ENCODE measurements at places on chromosomes 6 and 20.
A peak's percentile ranks its signal among the peaks of the same experiment; 100 is the strongest.

DNA sequence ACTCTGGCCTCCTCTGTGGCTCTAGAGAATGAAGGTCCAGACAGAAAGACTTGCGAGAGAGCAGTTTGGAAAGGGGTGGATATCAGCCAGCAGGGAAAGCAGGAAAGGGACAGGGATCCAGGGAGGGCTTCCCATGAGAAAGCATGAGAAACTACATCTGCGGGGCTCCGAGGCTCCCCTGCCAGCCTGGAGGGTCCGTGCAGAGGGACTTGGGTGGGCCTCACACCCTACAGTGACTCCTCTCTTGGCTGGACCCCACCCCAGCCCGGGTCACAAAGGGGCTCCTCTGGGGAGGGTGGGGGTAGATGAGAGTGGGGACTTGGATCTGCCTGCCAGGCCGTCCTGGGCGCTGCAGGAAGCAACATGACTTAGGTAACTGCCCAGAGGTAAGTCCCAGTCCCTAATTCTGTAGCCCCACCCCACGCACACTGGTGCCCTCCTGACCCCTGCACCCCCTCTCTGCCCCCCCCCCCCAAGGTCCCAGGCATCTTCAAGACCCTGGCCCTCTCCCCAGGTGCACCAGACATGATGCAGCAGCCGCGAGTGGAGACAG is at the start of gene TMEM239:
Gene TMEM239 (plus strand): TSS at position 335 of the 553 bp plus-strand sequence. CDS start 191 bp downstream, at position 526.
- no peak for DNase-seq

DNA sequence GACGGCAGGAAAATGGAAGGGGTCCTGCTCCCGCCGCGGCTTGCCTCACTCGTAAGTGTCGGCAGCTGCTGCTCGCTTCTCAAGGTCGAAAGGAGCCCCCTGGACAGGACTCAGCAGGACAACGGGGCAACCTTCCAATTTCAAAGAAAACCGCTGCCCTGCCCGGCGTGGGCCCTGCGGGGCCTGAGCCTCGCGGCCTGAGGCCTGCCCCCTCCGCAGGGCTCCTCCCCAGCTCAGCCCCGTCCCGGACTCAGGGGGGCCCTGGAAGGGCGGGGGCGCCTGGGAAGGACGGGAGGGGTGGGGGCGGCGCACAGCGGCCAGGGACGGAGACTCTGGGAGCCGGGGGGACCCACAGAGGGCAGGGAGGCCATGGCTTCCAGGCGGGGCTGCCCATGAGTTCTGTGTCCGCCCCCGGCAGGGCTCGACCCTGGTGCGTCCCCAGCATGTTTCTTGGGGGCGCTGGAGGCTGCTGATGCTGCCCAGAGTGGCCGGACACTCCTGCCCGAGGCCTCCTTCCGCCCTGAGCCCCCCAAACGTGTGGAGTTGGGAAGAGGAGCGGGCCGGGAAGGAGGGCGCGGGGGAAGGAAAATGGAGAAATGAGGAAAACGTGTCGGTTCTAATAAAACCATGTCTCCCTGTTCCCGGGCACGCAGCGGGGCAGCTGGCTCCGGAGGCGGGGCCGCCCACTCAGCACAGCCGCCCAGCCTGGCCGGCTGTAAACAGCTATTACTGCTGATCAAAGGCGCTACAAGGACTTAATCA is 114.6 kb downstream of the DLL1 start:
- DNase-seq = no peak

DNA sequence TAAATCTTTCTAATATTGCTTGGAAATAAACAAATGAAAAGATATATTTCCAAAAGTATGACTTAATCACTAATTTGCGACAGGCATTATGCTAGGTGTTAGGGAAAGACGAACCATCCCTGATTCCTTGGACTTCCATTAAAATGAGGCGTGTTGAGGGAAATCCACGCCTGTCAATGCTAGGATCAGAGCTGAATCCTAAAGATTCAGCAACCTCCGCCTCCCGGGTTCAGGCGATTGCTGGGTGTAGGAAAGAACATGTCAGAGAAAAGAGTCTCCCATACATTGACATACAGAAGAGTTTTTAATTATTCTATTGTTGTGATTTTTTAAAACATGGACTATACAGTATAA is 16.8 kb upstream of the PRSS16 start:
- no peak for DNase-seq

DNA sequence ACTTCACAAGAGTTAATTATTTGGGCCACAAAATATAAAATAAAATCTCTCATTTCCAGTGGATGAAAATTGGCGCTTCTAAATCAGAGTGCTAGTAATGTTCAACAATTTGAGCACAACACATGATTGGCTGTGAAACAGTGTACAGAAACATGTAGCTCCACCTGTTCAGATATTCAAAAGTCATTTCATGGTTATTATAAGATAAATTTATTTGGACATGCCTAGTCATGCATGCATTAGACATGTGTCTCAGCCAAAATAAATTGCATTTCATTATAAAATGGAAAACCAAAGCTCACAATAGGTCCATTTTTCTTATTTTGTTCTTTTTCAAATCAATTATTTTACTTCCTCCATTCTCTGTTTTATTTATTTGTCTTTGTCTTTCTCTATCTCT is 374.8 kb downstream of the LMBRD1 start:
- no peak for DNase-seq

GRCh38 chr6:111952274-111952673 is 79.0 kb upstream of the FYN start:
- DNase-seq = no peak

DNA sequence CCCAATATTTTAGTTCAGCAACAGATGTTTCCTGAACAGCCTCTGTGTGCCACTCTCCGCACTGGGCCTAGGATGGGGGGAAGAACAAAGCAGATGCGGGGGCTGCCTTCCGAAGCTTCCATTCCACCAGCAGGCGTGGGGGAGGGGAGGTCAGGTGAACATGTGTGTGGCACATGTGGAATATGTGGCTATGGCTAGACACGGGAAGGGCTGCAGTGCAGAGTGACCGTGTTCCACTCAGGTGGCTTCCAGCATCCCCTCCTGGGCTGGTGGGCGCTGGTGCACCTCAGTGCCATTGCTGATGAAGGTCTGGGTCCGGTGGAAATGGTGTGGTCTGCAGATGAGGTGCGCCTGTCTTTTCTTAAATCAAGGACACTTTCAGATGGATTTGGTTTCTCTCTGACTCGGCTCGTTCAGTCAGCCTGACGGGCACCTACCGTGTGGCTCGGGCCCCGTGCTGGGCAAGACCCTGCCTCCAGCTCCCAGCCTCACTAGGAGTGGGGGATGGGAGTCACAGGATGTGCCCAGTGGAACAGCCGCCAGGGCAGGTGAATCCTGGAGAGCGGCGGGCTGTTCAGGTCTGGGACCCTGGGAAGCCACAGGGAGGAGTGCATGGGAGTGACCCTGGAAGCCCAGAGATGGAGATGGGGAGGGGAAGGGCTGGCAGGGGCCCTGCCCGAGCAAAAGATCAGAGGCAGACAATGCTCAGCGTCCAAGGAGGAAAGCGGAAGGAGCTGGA is 111.0 kb downstream of the SYCP2 start:
- DNase-seq = no peak

DNA sequence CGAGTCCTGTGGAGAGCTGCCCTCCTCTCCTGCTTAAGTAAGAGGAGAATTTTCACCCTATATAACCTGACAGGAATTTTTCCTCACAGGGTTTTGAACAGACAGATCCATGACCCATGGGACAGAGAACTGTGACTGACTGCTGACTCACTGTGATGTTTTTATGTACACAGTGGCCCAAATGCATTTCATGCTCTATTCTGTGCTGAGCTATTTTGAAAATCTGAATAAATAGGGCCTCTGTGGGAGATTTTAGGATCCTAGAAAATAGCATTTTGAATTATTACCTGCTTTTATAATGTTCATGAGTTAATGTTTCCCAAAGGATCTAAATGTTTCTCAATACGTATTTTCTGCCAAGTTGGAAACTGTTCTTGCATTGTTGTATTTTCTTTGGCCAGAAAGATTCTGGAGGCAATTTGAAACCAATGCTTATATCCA is 577.4 kb downstream of the HTR1B start:
- no peak for DNase-seq

GRCh38 chr6:125910527-125910926 is 46.0 kb upstream of the HINT3 start:
- DNase-seq = no peak

GRCh38 chr6:145841668-145842067 is 27.1 kb upstream of the FBXO30 start:
- DNase-seq = no peak

- DNase-seq = no peak
Observed at GRCh38 chr20:59618131-59618530, 13.8 kb downstream of the PHACTR3 start.

GRCh38 chr6:12017263-12017662 is 5.2 kb downstream of the HIVEP1 start:
- DNase-seq = no peak

DNA sequence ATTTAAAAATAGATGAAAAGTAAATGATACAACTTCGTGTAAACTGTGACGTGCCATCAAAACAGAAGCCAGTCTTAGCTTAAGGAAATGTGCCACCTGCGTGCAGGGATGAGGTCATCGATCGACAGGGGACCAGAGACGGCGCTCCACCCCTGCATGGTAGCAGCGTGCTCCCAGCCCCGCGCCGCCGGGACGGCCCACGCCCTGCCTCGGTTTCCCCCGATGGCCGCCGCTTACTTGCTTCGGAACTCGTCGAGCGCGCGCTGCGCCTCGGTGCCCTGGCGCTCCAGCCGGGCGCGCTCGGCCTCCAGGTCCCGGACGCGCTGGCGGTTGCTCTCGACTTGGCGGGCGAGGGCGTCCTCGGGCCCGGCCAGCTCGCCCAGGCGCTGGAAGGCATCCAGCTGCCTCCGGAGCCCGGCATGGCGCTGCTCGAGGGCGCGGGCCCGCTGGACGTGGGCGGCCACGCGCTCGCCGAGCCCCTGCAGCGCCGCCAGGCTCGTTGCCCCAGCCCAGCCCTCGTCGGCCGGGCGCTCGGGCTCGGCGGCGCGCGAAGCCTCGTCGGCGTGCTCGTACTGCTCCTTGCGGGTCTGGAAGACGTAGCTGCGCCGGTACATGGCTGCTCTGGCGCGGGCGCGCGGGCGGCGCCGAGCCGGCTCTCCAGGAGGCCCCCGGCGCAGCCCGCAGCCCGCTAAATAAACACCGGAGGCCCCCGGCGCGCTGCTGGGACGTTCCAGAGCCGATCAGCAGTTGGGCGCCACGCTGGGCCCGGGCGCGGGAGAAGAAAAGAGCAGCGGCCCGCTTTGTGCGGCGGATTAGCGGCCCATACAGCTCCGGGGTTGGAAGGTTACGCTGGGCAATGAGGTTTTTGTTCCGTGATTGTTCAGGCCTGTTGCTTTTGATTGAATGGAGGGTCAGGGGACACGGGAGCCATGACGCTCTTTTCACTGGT is at the start of gene BFSP1:
Gene BFSP1 (minus strand): TSS at position 664 of the 949 bp plus-strand sequence. CDS start 50 bp downstream, at position 614.
- peak; percentile 68 for DNase-seq

- no peak for DNase-seq
Observed at GRCh38 chr6:134166511-134167261, 114.3 kb upstream of the SLC2A12 start.

- DNase-seq = peak; percentile 33
Observed at GRCh38 chr6:45378334-45378926, 696 bp upstream of the SUPT3H start.

DNA sequence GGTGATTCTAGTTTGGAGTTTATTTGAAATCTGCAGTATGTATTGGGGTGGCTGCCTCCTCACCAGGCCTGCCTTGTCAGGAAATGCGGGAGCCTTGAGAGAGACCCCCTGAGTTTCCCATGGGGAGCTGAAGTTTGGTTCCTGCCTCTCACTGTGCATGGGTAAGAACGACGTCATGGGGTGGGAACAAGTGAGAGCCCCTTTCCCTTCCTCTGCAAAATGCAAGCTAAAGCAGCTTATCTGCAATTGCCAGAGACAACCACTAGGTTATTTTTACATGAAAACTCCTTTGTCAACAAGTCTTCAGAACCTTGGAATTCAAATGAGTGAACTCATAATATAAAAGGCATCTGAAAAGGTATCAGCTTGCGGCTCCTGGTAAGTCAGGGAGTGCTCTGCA is 58.4 kb downstream of the TMEM170B start:
- no peak for DNase-seq
